ENCODE measurements at places on chromosomes 12 and 14. TPM values are rescaled to one million over a fixed set of nuclear protein-coding genes. Genes with fewer than 3 reads are reported as not detected.

Gene ADGRD1
- not detected for total RNA-seq

Gene LRCOL1
- not detected for total RNA-seq

Gene SIX6
- total RNA-seq: not detected

Gene NKX2-1
- not detected for total RNA-seq

Gene GPR162
- 0.54 TPM for total RNA-seq

- peaks cover 3% of the 10 kb centered on the region for H3K27me3 ChIP-seq
- H3K27ac ChIP-seq: no peak overlapping the region
- H3K36me3 ChIP-seq: peaks cover 25% of the 10 kb centered on the region
- no peak for DNase-seq
- H3K4me1 ChIP-seq: peaks cover 6% of the 10 kb centered on the region
- H3K4me3 ChIP-seq: no peak overlapping the region
These were observed 12.0 kb downstream of the C12orf75 start for GRCh38 chr12:105342464-105342863.

DNA sequence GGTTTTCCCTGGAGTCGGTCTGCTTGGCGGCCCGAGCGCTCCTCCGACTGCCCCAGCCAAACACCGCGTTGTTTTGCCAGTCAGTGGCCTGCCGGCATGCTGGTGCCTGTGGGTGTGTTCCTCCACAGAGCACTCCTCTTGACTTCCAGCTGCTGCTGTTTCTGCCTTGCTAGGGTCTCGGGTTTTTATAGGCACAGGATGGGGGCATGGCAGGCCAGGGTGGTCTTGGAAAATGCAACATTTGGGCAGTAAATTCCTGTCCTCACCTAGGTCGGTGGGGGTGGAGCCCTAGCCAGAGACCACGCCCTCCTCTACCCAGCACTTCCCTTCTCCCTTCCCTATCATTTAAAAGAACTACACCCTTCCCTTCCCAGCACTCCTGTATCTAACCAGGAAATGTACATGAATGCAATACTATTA lies 34.7 kb upstream of the VASH1 start:
- H3K36me3 ChIP-seq: no peaks in the 10 kb centered on the region
- no peak for DNase-seq
- H3K27ac ChIP-seq: no peak overlapping the region
- H3K4me3 ChIP-seq: no peak overlapping the region
- peaks cover 19% of the 10 kb centered on the region for H3K27me3 ChIP-seq

- H3K4me1 ChIP-seq: peaks cover 26% of the 10 kb centered on the region
- DNase-seq: no peak
- peaks cover 7% of the 10 kb centered on the region for H3K36me3 ChIP-seq
- peak overlapping the region; percentile 13 for H3K27ac ChIP-seq
- H3K4me3 ChIP-seq: no peak overlapping the region
These were observed 206.0 kb upstream of the PLEKHG7 start for GRCh38 chr12:92496790-92497189.

- no peaks in the 10 kb centered on the region for H3K27me3 ChIP-seq
- no peaks in the 10 kb centered on the region for H3K36me3 ChIP-seq
- no peak overlapping the region for H3K4me3 ChIP-seq
- H3K4me1 ChIP-seq: peaks cover 13% of the 10 kb centered on the region
- no peak overlapping the region for H3K27ac ChIP-seq
These were observed 10.9 kb upstream of the HVCN1 start for GRCh38 chr12:110699591-110700445.

- H3K4me1 ChIP-seq: peaks cover 21% of the 10 kb centered on the region
- no peak overlapping the region for H3K27ac ChIP-seq
- H3K36me3 ChIP-seq: no peaks in the 10 kb centered on the region
- no peak for DNase-seq
- peaks cover 78% of the 10 kb centered on the region for H3K27me3 ChIP-seq
These were observed 12.3 kb downstream of the SIX1 start for GRCh38 chr14:60636879-60637478.

- peaks cover 8% of the 10 kb centered on the region for H3K36me3 ChIP-seq
- peaks cover 11% of the 10 kb centered on the region for H3K4me1 ChIP-seq
- H3K4me3 ChIP-seq: no peak overlapping the region
- H3K27ac ChIP-seq: no peak overlapping the region
- peaks cover 91% of the 10 kb centered on the region for H3K27me3 ChIP-seq
These were observed 13.9 kb downstream of the NKX2-1 start for GRCh38 chr14:36505892-36506731.

DNA sequence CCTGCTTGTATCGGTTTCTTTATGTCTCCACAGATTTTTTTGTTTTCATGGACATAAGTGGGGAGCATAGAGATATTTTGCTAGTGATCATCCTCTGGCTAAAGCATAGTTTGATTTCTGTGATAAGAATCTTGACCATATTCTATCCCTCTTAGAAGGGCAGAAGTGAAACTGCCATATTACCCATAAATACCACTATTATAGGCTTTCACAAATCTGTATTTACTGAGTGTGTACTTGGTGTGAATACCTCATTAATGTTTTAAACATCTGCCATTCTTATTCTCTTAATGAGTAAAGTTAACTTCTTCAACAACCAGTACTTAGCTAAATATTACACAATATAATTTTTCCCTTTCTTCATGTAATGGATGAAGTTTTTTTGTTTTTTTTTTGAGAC lies 16.1 kb downstream of the WNK1 start:
- no peaks in the 10 kb centered on the region for H3K27me3 ChIP-seq
- no peak for DNase-seq
- peaks cover 45% of the 10 kb centered on the region for H3K4me1 ChIP-seq
- H3K27ac ChIP-seq: no peak overlapping the region

Measured in activated naive CD8-positive, alpha-beta T cell treated with anti-CD3 and anti-CD28 coated beads for 36 hours (primary cell).